Activated CD4-positive, CD25-positive, alpha-beta regulatory T cell (primary cell): ENCODE measurements at places on chromosomes 4 and X.

DNA sequence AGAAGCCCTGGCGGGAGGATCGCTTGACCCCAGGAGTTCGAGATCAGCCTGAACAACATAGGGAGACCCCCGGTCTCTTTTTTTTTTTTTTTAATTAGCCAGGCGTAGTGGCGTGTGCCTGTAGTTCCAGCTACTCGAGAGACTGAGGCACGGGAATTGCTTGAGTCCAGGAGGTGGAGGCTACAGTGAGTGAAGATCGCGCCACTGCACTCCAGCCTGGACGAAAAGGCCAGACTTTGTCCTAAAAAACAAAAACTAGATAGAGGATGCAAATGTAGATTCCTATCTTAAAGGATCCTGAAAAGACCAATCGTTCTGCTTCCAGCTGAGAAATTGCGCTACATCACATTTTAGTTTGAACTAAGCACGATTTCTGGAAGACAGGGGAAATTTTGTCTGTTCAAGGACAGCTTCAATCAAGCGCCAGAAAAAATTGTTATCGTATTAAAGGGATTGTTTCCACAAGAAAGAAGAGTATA is 627 bp upstream of the HSD17B11 start:
- DNase-seq: no peak

DNA sequence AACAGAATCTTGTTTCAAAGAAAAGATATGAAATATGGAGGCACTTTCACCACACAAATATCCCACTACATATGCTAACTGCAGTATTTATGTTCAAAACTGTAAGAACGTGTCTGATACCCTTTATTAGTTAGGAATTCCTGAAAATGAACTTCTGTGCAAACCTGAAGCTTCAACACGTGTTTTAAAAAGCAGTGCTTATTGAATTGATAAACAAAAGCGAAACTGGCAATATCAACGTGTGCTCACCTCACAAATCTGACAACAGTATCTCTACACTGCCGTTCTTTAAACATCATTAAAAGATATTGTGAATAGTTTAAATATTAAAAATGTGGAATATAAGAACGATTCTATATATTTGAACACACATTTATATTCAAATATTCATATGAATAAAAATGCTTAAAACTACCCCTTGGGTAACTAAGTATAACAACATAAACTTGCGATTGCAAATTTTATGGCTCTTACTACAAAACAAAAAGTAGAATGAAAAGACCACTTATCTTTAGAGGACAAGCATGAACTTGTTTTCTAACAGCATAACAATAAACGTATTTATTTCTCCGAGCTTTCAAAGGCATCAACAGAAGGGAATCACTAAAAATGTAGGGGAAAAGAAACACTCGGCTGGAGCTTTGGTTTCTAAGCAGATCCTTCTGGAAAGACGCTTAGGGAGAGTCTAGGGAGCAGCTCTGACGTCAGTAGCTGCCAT is at the start of gene LRP2BP:
TSS of gene LRP2BP (minus strand) at position 687 of the 718 bp plus-strand sequence. CDS start 17,738 bp downstream, outside the sequence.
- no peak for DNase-seq

DNA sequence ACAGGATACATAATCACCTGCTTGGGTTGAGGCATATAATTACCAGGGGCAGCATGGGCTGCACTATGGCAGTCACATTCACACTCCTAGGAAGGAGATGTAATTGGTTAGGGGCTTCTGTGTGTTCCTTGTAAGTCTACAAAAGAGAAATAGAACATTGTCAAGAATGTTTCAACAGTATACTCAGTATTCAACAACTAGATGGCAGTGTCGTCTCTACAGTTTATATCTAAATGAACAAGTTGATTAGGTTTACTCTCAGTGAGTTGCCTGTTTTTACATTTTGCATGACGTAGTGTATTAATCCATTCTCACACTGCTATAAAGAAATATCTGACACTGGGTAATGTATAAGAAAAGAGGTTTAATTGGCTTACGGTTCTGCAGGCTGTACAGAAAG is 50.5 kb upstream of the RAB33B start:
- no peak for DNase-seq

DNA sequence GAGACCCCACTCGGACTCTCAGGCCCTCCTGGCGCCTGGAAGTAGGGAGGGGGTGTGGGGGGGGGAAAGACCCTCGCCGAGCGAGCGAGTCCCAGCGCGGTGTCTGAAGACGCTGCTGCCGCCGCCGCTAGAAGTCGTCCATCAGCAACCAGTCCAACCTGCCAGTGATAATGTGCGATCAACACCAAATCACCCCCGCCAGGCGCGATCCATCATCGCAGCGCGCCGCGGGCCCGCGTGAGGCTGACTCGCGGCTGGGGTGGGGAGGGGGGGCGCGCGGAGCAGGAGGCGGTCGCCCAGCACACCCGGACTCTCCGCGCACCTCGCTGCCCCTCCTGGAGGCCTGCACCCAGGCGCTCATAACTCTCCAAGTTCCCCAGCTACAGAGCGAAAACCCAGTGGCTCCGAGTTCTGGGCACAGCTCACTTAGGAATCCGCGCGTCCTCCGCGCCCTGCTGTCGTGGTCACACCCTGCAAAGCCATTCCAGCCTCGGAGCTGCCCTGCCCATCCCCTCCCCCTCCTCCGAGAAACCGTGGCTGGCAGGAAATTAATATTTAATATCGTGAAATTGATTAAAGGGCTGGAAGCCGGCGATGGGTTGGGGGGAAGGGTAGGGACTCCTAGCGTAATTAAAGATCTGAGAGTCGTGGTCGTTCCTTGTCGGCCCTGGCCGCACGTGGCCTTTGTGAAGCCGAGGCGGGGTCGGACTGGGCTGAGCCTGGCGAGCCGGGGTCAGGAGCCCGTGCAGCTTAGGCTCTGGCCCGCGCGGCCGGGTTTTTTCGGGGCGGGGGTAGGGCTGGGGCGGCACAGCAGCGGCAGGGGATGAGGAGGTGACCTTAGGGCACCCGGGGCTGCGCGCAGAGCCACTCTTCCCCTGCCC is 58.1 kb upstream of the BCOR start:
- DNase-seq: no peak

DNA sequence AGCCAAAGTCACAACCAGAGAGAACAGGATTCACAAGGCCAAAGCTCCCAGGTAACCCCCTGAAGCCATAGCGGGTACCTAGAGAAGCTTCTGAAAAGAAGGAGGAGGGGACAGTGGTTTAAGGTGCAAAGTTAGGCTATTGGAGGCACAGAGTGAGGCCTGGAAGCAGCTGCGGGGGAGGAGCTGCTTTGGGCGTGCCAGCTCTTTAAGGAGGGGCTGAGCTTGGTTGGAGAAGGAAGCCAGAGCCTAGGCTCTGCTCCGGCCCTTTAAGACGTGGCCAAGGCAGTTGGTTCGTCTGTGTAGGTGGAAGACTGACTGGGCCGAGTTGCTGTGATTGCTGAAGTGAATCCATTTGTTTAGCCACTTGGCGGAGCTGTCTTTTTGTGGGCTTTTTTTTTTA is 1.5 kb downstream of the KLF8 start:
- no peak for DNase-seq

GRCh38 chrX:9091258-9091657 is 57.3 kb upstream of the FAM9B start:
- DNase-seq: no peak

GRCh38 chrX:150940844-150941495 is 42.2 kb upstream of the HMGB3 start:
- no peak for DNase-seq

- DNase-seq: no peak
Measured at GRCh38 chr4:169815606-169816005, 57.9 kb upstream of the HPF1 start.

- no peak for DNase-seq
Measured at GRCh38 chr4:151946718-151947117, 185.9 kb upstream of the GATB start.

GRCh38 chr4:25078523-25078922 is 47.8 kb upstream of the LGI2 start:
- no peak for DNase-seq

GRCh38 chrX:111506826-111507225 is 4.6 kb upstream of the SERTM2 start:
- no peak for DNase-seq

GRCh38 chr4:8291036-8291682 is 21.6 kb downstream of the HTRA3 start:
- DNase-seq: no peak

DNA sequence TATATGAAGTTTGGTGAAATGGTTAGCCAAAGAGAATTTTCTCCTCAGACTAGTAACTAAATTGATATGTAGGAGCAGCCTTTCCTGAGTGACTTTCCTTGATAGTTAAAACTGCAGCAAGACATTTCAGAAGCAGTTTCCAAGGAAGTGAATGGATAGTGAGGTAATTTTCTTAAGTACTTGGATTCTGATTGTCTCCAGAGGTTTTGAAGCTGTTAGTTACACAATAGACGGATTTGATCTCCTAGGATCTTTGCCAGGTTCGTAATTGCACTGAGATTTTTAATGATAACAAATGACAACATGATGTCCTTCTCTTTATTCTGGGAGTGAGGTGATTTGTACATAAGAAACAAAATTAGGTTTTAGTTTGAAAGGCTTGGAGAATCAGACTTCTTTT is 29.2 kb downstream of the PRRG1 start:
- DNase-seq: no peak

DNA sequence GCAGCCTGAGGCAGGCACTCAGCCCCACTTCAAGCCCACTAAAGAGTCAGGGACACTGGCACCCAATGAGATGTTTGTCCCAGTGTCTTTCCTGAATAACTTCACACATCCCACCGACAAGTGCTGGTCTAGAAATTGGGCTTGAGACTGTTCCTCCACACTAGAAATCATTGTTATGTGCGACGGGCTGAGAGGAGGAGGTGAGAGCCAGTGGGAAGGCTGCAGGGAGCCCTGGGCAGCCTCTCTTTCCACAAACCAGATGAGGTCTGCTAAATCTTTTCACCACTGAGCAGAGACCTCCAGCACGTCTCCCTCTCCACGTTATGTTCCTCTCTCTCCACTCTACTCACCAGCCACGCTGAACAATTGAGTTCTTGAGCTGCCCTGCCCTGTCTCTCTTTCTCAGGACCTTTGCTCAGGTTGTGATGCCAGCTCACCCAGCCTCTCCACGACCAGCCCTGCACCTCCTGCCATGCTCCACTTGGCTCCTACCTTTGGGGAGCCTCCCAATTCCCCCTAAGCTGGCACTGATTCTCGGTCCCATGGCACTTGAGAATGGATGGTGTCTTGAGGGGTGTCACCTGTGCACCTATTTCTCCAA is 8.4 kb downstream of the SCD5 start:
- DNase-seq: no peak

DNA sequence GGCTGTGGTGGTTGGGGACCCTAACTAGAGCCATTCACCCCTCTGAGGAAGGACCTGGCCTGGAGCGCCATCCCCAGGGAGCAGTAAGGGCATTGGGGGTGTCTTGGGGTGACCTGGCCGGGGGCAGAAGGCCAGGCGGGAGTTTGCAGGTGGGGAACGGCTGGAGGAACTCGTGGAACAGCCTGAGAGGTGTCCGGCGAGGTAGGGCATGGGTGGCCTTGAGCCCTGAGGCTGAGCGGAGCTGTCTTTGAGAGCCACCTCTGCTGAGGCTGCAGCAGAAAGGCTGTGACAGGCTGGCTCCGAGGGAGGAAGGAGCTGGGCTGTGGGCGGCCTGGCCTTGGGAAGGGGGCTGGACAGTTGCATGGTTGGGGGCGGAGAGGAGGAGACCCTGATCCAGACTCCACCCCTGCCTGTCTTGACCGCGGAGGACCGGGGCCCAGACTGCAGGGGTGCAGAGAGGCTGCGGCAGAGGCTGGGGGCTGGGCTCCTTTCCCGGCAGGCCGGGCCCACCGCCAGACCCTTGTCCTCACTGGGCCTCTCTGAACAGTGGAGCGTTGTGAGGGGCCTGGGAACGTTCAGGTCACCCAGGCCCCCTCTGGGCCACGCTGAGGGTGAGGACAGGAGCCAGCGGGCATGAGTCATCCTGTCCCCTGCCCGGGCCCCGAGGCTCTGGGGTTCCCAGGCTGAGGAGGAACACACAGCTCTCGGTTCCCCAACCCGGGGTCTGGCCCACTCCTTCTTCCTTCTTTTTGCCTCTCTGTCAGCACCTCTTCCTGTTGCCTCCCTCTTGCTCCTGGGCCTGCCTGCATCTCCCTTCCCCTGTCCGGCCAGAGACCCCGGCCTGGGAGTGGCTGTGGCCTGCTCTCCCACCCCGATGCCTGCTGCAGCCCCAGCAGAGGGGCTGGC is 8.1 kb downstream of the SH3BP2 start:
- DNase-seq: no peak

- DNase-seq: no peak
Measured at GRCh38 chr4:165199286-165199685, 8.1 kb upstream of the KLHL2 start.

- DNase-seq: no peak
Measured at GRCh38 chr4:57280481-57280880, 170.3 kb upstream of the IGFBP7 start.

GRCh38 chr4:2058264-2059045 is 672 bp upstream of the NAT8L start:
- no peak for DNase-seq

DNA sequence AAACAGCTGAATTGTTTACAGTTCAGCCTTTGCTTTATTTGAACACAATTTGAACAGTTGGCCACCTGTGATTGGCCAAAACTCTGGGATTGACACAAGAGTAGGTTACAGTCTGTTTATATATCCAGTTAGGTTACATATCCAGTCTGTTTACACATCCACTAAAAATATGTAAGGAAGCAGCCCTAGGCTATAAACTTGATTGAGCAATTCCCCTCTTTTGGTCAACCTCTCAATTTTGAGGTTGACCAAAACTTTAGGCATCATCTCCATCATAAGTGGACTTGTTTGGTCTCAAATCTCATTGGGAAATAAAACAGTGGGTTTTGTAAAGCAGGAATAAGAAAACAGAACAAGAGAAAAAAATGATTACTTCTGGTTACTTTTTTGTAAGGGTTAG is 190.8 kb downstream of the SPATA18 start:
- DNase-seq: no peak

- DNase-seq: no peak
Measured at GRCh38 chr4:117664706-117665444, 369.4 kb upstream of the NDST3 start.

DNA sequence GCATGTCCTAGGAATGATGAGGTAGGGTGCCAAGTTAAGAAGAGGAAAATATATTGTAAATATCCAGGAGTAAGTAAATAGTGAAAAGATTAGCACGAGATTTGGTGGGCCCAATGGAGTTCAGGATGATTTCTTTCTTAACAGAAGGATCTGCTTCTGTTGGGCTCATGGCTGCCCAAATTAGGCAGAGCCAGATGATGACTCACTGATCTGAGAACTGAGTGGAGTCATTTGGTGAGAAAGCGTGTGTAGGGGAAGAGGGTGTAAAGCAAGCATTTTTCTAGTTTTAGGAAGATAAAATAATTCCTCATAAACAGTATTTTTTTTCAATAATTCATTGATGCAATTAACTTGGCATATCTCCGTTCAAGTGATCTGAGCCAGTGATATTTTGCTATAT is 1.6 kb downstream of the TBX22 start:
- no peak for DNase-seq
